ENCODE measurements at places on chromosomes 13 and 19. TPM values are rescaled to one million over a fixed set of nuclear protein-coding genes. Genes with fewer than 3 reads are reported as not detected.

Gene CILP2
- total RNA-seq: 0.08 TPM

Gene OLFM4
- not detected for total RNA-seq

Gene EXOC3L2
- total RNA-seq: under 0.01 TPM

Gene REEP6
- 1.3 TPM for total RNA-seq

Gene SIGLEC5
- total RNA-seq: not detected

Gene SERTAD1
- 13.0 TPM for total RNA-seq

Gene ZNF587
- total RNA-seq: 16.4 TPM

Gene TINCR
- total RNA-seq: under 0.01 TPM

Gene ZNF430
- 4.3 TPM for total RNA-seq

Gene ZNF814
- total RNA-seq: 7.7 TPM

Gene ZNF415
- 7.1 TPM for total RNA-seq

Gene CEACAM16
- not detected for total RNA-seq

Gene PCDH9
- total RNA-seq: 3.2 TPM

Gene SIGLEC8
- not detected for total RNA-seq

Gene ZNF878
- 0.23 TPM for total RNA-seq

Gene KLK3
- not detected for total RNA-seq

Gene LAIR1
- total RNA-seq: not detected

Gene DMKN
- 49.4 TPM for total RNA-seq

Gene OR1I1
- not detected for total RNA-seq

Gene CGB5
- not detected for total RNA-seq

Gene CCDC70
- total RNA-seq: not detected

Gene STOML3
- not detected for total RNA-seq

Gene SGCG
- 0.53 TPM for total RNA-seq

Gene C1QTNF9B
- not detected for total RNA-seq

Gene IGFL1
- total RNA-seq: not detected

Gene NMRK2
- total RNA-seq: not detected

Gene ACOD1
- total RNA-seq: not detected

Gene HRC
- total RNA-seq: 0.30 TPM

Gene ZNF154
- total RNA-seq: 4.4 TPM

Gene CGB2
- total RNA-seq: not detected

Gene ADGRL1
- 8.5 TPM for total RNA-seq

Gene C13orf42
- not detected for total RNA-seq

Gene CYP2A7
- not detected for total RNA-seq

Gene ZNF491
- total RNA-seq: 2.8 TPM

Gene RDH8
- not detected for total RNA-seq

Gene TEX101
- not detected for total RNA-seq

Gene DAND5
- not detected for total RNA-seq

Gene CAPN12
- 0.08 TPM for total RNA-seq

Gene KLK14
- total RNA-seq: not detected

Gene NCAN
- not detected for total RNA-seq

Gene GPR183
- total RNA-seq: not detected

Gene NCCRP1
- not detected for total RNA-seq

All from smooth muscle cell of the coronary artery (primary cell).